Endodermal cell (in vitro differentiated cells): ENCODE measurements at places on chromosomes 11 and 22. TPM values are rescaled to one million over a fixed set of nuclear protein-coding genes. Genes with fewer than 3 reads are reported as not detected.

DNA sequence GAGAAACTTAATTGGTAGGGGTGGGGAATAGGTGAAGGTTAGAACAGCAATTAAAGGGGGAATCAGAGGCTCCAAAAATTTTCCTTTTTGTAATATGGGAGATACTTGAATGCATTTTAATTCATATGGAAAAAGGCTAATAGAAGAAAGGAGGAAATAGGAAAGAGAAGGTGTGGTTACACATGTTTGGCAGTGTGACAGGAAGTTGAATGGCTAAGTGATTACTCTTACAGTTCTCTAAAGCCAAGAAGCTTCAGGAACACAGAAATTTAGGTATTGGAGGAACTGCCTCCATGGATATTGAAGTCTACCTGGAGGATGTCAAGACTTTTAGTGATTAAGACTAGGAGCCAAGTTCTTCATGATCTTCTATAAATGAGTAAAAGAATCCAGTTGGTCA lies 6.3 kb downstream of the NXPE2 start:
- DNase-seq: no peak
- H3K27me3 ChIP-seq: no peaks in the 10 kb centered on the region
- no peaks in the 10 kb centered on the region for H3K36me3 ChIP-seq
- no peaks in the 10 kb centered on the region for H3K4me1 ChIP-seq

GRCh38 chr11:1341928-1342524 lies 32.6 kb upstream of the TOLLIP start:
- H3K36me3 ChIP-seq: no peaks in the 10 kb centered on the region
- H3K27me3 ChIP-seq: peaks cover 21% of the 10 kb centered on the region
- no peak overlapping the region for H3K4me3 ChIP-seq

SLC6A5 gene
- not detected in 3 replicates for total RNA-seq

DNA sequence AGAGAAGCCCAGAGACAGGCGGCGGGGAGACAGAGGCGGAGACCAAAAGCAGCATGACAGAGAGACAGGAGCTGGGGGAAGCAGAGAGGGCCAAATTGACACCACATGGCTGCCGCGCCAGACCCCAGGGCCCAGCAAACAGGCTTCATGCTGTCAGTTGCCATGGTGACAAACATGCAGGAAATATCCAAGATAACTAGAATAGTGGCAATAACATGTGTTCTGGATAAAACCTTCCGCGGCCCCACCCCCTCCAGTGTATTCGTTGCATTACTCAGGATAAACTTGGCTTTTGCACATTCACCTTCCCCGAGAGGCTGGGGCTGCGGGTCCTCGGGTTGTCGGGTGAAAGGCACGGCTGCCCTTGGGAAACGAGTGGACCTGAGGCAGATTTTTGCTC lies 49.9 kb upstream of the CDON start:
- H3K27ac ChIP-seq: no peak overlapping the region
- no peaks in the 10 kb centered on the region for H3K27me3 ChIP-seq
- H3K4me3 ChIP-seq: no peak overlapping the region
- H3K36me3 ChIP-seq: no peaks in the 10 kb centered on the region
- H3K4me1 ChIP-seq: peaks cover 3% of the 10 kb centered on the region

- H3K4me1 ChIP-seq: no peaks in the 10 kb centered on the region
- H3K27ac ChIP-seq: peak overlapping the region; percentile 96
- peaks cover 25% of the 10 kb centered on the region for H3K36me3 ChIP-seq
These were observed 771 bp downstream of the MIF start for GRCh38 chr22:23894710-23895598.

SAAL1 gene
- 21.2 to 28.2 TPM (median 23.5 TPM) in 3 replicates for total RNA-seq

- no peak overlapping the region for H3K27ac ChIP-seq
- no peaks in the 10 kb centered on the region for H3K36me3 ChIP-seq
- H3K27me3 ChIP-seq: peaks cover 54% of the 10 kb centered on the region
These were observed 767.3 kb downstream of the FAM181B start for GRCh38 chr11:81966340-81966739.

GRCh38 chr22:27726331-27726685 lies 75.2 kb downstream of the MN1 start:
- H3K27ac ChIP-seq: no peak overlapping the region
- no peaks in the 10 kb centered on the region for H3K27me3 ChIP-seq
- no peaks in the 10 kb centered on the region for H3K36me3 ChIP-seq
- H3K4me3 ChIP-seq: no peak overlapping the region
- peaks cover 12% of the 10 kb centered on the region for H3K4me1 ChIP-seq
- DNase-seq: no peak

DNA sequence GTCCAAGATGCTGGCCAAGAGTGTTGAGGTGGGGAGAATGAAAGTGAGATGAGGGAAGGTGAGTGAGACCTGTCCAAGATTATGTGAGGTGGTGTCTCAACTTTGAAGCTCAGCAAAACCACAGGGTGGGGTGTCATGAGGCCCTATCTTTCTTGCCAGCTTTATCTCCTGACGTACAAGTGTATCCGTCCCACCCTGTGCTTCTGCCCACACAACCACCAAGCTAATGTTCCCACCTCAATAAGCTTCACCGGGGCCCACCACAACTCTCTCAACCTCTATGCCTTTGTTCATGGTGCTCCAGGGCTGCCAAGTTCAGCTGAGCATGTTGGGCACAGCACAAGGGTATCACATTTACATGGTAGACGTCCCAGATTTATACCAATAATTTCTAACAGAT lies 7.1 kb upstream of the TPST2 start:
- H3K27ac ChIP-seq: no peak overlapping the region
- H3K4me1 ChIP-seq: no peaks in the 10 kb centered on the region
- H3K4me3 ChIP-seq: no peak overlapping the region
- no peaks in the 10 kb centered on the region for H3K27me3 ChIP-seq
- DNase-seq: no peak

SYT9 gene
- 1.9 to 2.2 TPM (median 2.2 TPM) in 3 replicates for total RNA-seq

GRCh38 chr22:29341056-29341848 lies 25.8 kb upstream of the RASL10A start:
- H3K27ac ChIP-seq: no peak overlapping the region
- H3K27me3 ChIP-seq: no peaks in the 10 kb centered on the region
- no peaks in the 10 kb centered on the region for H3K4me1 ChIP-seq
- H3K4me3 ChIP-seq: no peak overlapping the region

- peaks cover 36% of the 10 kb centered on the region for H3K4me1 ChIP-seq
- peaks cover 18% of the 10 kb centered on the region for H3K27me3 ChIP-seq
- DNase-seq: no peak
- no peak overlapping the region for H3K27ac ChIP-seq
These were observed 35.5 kb upstream of the OLFML1 start for GRCh38 chr11:7449841-7450214.

DNA sequence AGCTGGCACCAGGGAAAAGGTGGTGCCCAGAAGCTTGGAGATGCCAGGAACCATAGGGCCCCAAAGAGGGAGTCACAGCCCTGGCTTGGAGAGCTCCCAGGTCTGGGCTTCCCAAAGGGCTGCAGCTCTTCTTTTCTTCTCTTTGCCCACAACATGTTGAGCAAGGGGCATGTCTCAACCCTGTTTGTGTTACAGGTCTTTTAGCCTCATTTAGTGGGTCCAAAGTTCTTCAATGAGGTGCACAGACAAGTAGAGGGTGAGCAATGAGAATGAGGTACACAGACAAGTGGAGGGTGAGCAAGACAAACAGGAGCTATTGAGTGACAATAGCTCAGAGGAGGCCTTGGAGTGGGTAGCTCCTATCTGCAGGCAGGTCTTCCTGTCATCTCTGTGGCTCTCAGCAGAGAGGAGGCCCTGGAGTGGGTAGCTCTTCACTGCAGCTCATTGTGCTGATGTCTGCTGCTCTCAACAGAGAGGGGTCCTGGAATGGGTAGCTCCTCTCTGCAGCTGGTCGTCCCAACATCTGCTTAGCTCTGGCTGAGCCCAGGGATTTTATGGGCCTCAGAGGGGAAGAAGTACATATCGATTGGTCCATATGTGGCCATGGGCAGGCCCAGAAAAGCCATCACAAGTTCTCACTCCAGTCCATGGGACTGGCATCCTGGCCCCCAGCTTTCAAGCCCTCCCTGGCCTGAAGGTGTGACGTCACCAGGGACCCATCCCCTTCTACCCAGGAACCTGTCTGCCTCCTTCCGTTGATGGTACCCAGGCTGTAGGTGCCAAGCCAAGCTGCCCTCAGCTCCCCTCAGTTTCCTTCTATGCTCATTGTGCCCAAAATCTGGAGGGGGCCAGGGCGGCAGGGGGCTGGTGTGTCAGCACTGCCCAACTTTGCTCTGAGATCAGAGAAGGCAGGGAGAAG lies 34.9 kb downstream of the WBP2NL start:
- H3K27me3 ChIP-seq: peaks cover 6% of the 10 kb centered on the region
- H3K4me3 ChIP-seq: no peak overlapping the region

- no peaks in the 10 kb centered on the region for H3K4me1 ChIP-seq
- no peaks in the 10 kb centered on the region for H3K27me3 ChIP-seq
- no peaks in the 10 kb centered on the region for H3K36me3 ChIP-seq
- no peak overlapping the region for H3K27ac ChIP-seq
- no peak for DNase-seq
These were observed 58.2 kb upstream of the FTH1 start for GRCh38 chr11:62025487-62026105.

GLB1L2 gene
- total RNA-seq: 5.8 to 9.9 TPM (median 8.4 TPM) in 3 replicates

DNA sequence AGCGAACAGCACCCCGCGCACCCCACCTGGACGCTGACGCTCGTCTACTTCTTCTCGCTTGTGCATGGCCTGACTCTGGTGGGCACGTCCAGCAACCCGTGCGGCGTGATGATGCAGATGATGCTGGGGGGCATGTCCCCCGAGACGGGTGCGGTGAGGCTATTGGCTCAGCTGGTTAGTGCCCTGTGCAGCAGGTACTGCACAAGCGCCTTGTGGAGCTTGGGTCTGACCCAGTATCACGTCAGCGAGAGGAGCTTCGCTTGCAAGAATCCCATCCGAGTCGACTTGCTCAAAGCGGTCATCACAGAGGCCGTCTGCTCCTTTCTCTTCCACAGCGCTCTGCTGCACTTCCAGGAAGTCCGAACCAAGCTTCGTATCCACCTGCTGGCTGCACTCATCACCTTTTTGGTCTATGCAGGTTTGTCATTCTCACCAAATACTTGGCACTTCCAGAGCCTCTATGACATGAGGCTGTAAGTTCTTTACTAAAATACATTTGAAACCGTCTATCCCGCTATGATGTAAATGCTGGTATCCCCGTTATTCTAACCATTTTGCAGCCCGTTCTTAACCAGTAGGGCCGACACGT lies 535 bp downstream of the AQP11 start:
- H3K36me3 ChIP-seq: no peaks in the 10 kb centered on the region
- H3K4me1 ChIP-seq: no peaks in the 10 kb centered on the region
- no peaks in the 10 kb centered on the region for H3K27me3 ChIP-seq
- DNase-seq: peak; percentile 80
- H3K27ac ChIP-seq: no peak overlapping the region
- peak overlapping the region; percentile 89 for H3K4me3 ChIP-seq

DNA sequence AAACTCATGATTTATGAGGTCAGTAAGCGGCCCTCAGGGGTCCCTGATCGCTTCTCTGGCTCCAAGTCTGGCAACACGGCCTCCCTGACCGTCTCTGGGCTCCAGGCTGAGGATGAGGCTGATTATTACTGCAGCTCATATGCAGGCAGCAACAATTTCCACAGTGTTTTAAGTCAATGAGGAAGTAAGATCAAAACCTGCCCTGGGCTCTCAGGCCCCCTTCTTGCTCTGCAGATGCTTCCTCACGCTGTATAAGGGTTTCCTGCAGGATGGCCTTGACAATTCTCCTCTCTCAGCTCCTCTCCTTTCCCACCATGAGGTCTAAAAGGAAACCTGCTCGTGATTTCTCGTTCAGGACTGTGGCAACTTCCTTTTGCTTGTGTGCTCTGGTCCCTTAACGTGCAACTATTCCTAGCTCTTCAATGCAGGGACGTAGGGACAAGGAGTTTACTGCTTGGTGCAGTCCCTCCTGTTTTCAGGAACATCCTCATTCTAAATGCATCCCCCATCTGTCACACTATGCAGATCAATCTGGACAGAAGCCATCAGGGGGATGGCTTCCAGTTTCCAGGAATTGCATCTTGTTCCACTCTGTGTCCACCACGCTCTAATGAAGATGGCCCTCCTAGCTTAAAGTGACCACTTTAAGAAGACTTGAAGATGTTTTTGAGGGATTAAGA lies 64.3 kb upstream of the IGLL5 start:
- DNase-seq: no peak
- H3K4me3 ChIP-seq: no peak overlapping the region
- no peaks in the 10 kb centered on the region for H3K27me3 ChIP-seq
- H3K27ac ChIP-seq: no peak overlapping the region
- no peaks in the 10 kb centered on the region for H3K36me3 ChIP-seq

LYVE1 gene
- total RNA-seq: not detected in 2 replicates

DNA sequence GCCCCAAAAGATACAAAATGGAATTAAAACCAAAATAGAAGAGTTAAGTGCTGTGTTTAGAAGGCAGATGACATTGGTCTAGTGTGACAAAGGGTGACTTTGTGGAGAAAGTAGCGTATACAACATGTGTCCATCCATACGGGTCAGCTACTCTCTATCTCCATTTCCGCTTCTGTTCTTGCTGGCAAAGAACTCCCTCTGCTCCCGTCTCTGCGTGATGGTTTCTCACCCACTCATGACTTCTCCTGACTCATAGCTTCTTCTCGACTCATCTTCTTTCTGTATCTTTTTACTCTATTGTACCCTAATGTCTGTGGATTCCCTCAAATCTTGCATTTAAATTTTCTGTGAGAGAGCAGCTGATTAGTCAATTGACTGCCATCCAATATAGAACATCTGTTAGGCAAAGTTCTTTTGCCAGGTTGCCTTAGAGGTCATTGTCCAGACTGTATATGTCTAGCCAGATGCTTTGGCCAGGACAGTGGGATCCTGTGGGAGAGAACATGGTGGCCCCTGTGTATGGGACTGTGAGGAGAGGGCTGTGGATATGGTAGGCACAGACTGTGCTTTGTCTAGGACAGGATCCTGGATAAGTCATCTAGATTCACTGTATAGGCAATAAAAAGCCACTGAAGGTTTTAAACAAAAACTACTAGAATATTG lies 28.4 kb downstream of the MMP13 start:
- no peak overlapping the region for H3K27ac ChIP-seq
- H3K4me1 ChIP-seq: no peaks in the 10 kb centered on the region
- H3K36me3 ChIP-seq: no peaks in the 10 kb centered on the region
- H3K27me3 ChIP-seq: no peaks in the 10 kb centered on the region
- DNase-seq: no peak

OR10V1 gene
- total RNA-seq: not detected in 2 replicates

GRCh38 chr22:44741929-44742328 lies 10.4 kb upstream of the ARHGAP8 start:
- no peak for DNase-seq
- H3K27me3 ChIP-seq: no peaks in the 10 kb centered on the region
- no peak overlapping the region for H3K4me3 ChIP-seq
- H3K4me1 ChIP-seq: peaks cover 16% of the 10 kb centered on the region
- no peak overlapping the region for H3K27ac ChIP-seq

KCNJ5 gene
- 0.60 to 1.9 TPM (median 0.76 TPM) in 3 replicates for total RNA-seq

- no peaks in the 10 kb centered on the region for H3K4me1 ChIP-seq
- H3K4me3 ChIP-seq: peak overlapping the region; percentile 83
- peak; percentile 48 for DNase-seq
- peaks cover 29% of the 10 kb centered on the region for H3K36me3 ChIP-seq
- H3K27me3 ChIP-seq: no peaks in the 10 kb centered on the region
These were observed 167.3 kb downstream of the UVRAG start for GRCh38 chr11:75982309-75982708.

- no peak overlapping the region for H3K27ac ChIP-seq
- DNase-seq: peak; percentile 77
- H3K4me1 ChIP-seq: no peaks in the 10 kb centered on the region
These were observed 240.1 kb downstream of the ST3GAL4 start for GRCh38 chr11:126595560-126595959.

KCNJ1 gene
- 0.14 to 0.23 TPM in 2 of 3 replicates, not detected in the other for total RNA-seq
